ENCODE measurements at places on chromosomes 11 and 22.

DNA sequence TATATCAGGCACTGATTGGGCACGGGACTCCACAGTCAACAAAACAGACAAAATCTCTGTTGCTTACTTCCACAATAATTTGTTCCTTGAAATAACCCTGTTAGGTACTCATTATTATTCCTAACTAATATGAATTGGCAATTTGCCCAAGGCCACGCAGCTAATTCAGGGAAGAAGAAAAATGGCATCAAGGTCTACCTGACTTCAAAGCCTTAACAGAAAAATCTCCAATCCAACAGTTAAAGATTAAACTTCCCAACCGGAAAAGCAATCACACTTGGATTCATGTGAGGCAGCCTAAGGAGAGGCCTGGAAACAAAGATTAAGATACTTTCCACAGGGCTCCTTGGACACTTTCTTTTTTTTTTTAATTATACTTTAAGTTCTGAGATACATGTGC is 68.9 kb downstream of the PRCP start:
- DNase-seq: no peak

- DNase-seq: no peak
Measured at GRCh38 chr11:33089776-33090175, 50.4 kb downstream of the TCP11L1 start.

DNA sequence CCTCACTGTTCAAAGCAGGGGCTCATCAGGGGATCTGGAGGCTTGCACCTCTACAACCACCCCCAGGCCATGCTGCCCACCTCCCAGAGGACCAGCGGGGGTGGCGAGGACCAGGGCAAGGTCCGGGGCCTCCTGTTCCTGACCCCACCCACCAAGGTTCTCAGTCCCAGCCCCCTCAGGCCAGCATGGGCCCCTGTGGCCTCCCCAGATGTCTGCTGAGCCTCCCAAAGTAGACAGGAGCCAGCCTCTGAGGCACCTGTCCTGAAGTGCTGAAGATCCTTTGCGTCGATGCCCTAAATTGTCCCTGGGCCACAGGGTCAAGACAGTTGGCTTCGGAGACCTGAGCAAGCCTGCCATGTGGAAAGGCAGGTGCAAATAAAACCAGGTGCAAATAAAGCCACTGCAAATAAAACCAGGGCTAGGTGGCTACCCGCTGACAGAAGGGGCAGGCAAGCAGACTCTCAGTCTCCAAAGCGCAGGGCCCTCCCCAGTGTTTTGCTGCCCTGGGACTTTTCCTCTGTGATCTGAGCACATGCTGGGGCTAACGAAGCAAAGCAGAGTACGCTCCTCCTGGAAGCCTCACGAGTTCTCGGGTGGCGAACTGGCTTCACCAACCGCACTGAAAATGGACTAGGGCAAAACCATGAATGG is 22.4 kb upstream of the ARFGAP3 start:
- no peak for DNase-seq

DNA sequence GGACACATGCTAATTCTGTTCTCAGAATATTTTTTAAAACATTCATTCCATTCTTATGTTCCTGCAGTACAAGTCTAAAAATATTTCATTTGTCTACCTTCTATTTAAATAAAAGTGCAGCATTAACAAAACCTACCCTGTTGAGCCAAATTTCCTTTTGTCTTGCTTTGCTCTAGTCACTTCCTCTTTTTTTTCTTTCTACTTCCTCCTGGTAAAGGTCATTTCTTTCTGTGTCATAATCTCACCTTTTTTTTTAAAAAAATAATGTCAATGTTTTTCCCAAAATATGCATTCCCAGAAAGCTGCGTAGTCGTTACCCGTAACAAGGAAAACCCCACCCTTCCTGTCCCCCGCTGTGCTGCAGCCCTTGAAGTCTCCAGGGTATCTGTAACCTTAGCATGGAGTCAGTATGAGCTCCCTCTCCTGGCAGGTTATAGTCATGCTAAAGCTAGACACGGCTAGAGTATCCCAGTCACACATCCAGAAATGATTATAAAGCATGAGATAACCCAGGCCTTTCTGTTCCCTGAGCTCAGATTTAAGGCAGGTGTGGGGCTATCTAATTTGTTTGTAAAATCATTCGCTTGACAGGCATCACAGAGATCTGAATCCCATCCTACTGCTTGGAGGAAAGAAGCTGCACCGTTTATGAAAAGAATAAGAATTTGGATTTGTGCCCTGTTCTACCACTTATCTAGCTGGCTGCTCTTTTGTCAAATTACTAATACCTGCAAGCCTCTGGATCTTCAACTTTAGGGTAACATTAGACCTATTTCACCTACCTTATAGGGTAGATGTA is 51.1 kb upstream of the EED start:
- DNase-seq: peak; percentile 72

DNA sequence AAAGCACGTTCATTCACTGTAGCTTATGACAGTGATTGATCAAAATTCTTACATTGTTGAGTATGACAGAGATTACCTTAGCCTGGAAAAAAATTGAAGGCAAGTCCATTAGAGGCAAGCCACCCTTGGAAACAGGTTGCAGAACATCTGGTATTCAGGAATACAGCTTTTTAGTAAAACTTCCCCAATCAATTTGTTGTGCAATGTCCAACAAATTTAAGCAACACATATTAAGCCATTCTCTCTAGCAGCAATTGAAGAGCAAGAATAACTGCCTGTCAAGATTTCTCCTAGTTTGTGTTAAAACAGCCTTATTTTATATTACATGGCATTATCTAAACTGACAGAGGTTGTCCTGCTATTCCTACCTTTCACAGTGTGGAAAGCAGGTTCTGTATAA is 37.0 kb downstream of the BCL2L13 start:
- no peak for DNase-seq

DNA sequence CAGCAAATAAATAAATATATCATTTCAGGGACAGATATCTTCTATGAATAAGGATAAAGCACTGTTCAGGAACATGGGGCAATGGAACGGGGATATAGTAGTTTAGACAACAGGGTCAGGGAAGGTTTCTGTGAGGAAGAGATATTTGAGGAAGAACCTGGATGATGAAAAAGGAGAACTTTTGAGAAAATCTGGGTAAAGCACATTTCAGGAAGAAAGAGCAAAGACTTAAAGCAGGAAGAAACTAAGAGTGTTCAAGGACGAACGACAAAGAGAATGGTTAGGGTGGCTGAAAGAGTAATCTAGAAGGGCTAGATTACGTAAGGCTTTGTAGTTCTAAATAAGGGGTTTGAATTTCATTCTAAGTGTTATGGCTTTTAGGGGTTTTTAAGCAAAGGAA is 12.7 kb downstream of the DDI1 start:
- DNase-seq: no peak

- DNase-seq: no peak
Measured at GRCh38 chr11:68269414-68270081, 2.2 kb downstream of the C11orf24 start.

DNA sequence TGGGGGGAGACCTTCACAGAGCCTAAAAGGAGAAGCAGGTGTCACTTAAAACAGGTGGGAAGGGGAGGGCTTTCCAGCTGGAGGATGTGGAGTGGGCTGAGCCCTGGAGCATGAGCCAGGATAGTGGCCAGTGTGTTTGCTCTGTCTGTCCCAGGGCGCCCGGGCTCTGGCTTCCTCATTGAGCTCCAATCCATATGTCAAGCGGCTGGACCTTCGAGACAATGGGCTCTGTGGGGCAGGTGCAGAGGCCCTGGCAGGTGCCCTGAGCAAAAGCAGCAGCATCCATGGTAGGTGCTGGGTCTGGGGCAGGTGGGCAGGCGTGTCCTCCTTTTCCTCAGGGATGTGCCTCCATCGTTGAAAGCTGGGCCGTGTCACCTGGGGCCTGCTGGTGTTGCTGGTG is 2.0 kb downstream of the LRRC74B start:
- DNase-seq: no peak

DNA sequence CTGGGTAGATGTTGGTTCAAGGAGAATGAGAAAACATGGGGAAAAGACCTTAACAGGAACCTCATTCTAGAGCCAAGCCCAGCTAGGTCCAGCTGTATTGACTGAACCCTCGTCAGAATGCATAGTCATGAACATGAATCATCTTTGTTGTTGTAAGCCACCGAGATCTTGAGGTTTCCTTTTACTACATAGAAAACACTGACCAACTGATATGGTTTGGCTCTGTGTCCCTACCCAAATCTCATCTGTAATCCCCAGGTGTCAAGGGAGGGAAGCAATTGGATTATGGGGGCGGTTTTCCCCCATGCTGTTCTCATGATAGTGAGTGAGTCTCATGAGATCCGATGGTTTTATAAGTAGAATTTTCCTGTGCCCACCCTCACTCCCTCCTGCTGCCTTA is 19.4 kb upstream of the PHOX2A start:
- no peak for DNase-seq

GRCh38 chr22:47163481-47163855 is 401.0 kb downstream of the TBC1D22A start:
- DNase-seq: no peak

- DNase-seq: no peak
Measured at GRCh38 chr11:80627364-80627763, 1186.5 kb upstream of the TENM4 start.

GRCh38 chr11:8107642-8108041 is 26.6 kb downstream of the TUB start:
- no peak for DNase-seq

GRCh38 chr11:44467413-44467812 is 98.0 kb upstream of the CD82 start:
- DNase-seq: no peak

GRCh38 chr11:44784851-44785250 is 58.1 kb downstream of the TSPAN18 start:
- DNase-seq: no peak

GRCh38 chr11:134537941-134538340 is 125.9 kb upstream of the B3GAT1 start:
- no peak for DNase-seq

DNA sequence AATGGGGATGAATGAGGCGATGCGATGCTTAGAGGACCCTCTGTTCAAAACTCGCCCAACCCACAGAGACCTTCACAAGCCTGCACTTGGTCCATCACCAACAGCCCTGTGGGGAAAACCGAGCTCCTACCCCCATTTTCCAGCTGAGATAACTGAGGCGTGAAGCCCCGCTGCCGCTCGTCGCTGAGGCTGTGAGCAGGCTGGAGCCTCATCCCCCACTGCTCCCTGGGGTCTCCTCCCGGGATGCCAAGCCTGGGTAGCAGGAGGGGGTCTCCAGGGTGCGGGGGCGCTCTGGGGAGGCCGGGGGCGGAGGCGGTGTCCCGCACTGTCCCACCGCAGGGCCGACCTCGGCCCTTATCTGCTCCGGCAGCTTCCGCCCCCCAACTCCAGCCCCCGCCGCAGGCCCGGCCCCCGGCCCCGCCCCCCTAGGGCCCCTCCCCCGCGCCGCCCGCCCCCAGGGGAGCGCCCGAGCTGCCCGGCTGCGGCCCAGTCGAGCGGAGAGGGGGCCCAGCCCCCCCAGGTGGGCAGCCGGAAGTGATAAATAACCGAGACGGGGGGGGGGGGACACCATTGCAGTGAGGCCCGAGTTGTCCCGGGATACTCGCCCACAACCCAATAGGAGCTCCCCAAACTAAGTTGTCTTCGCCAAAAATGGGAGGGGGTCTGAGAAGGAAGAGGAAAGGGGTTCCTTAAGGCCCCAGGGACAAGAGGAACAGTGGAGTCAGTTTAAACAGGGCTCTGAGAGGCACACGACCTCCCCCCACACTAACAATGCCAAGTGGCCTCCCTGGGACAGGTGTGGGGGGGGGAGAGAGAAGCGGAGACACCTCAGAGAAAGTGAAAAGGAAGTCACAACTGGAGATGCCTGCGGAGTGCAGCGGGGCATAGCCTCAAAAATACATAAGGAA is 8.3 kb upstream of the SLC39A13 start:
- DNase-seq: peak; percentile 51

- no peak for DNase-seq
Measured at GRCh38 chr22:35353318-35353717, 27.6 kb upstream of the HMOX1 start.

DNA sequence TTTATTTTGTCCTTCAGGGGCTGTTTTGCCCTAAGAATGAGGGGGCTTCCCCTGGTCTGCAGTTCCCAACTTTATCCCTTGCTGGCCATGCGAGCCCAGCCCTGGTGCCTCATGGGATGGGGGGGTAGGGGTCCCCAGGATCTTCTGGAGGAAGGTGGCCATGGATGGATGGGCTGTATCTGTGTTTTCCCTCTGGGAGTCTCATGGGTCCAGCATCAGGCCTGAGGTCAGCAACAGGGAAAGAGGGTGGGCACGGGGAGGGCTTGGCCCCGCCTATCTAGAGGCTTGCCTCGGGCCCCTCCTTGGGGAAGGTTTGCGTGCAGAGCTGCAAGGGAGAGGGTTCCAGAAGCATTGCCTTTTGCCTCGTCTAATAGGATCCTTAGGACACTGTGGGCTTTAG is 10.8 kb upstream of the ADORA2A start:
- DNase-seq: no peak

- no peak for DNase-seq
Measured at GRCh38 chr11:134749040-134749839, 337.2 kb upstream of the B3GAT1 start.

DNA sequence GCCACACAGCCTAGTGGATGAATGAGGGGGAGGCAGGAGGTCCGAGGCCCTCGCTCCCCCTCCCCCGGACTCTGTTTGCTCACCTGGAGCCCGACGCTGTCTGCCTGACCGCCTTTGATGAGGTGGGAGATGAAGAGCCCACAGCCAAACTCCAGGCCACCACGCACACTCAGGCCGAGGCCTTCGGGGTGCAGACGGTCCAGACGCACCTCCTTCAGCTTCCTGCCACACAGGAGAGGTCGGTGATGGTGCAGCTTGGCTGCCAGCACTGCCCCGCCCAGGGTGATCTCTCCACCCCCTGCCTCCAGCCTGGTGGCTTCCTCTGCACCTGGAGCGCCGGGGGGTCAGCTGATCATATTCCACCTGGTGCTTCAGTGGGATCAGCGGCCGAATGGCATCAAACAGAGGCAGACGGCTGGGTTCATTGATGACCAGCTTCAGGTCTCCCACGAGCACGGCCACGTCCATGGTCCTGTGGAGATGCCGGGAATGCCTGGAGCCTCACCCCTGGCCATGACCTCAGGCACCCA is 13.1 kb downstream of the USH1C start:
- no peak for DNase-seq

DNA sequence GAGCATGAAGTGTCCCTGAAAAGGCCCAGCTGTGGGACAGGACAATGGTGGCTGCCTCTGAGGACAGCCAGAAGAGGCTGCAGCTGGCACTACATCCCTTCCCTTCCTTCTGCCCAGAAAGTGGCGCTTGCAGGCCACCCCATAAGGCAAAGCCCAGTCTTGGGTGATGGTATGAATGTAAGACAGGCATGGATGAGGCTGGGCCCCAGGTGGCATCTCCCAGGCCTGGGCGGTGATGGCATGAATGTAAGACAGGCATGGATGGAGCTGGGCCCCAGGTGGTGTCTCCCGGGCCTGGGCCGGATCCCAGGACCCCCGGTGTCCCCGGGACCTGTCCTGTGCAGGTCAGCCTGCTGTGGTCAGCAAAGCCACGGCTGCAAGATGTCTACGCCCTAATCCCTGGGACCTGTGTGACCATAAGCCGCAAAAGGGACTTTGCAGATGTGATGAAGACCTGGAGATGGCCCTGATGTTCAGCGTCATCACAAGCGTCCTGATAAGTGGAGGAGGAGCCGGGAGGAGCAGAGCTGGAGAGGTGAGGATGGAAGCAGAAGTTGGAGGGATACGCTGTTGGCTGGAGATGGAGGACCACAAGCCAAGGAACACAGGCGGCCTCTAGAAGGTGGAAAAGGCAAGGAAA is 181.1 kb downstream of the CTTN start:
- no peak for DNase-seq

- no peak for DNase-seq
Measured at GRCh38 chr11:111001986-111002611, 243.4 kb upstream of the POU2AF2 start.

GRCh38 chr11:125886997-125887372 is 483 bp upstream of the HYLS1 start:
- peak; percentile 65 for DNase-seq
